ENCODE measurements at places on chromosomes 6 and 20.

- DNase-seq, result peak; percentile 44
Measured at GRCh38 chr6:118146584-118146983, 239.5 kb downstream of the SLC35F1 start.

DNA sequence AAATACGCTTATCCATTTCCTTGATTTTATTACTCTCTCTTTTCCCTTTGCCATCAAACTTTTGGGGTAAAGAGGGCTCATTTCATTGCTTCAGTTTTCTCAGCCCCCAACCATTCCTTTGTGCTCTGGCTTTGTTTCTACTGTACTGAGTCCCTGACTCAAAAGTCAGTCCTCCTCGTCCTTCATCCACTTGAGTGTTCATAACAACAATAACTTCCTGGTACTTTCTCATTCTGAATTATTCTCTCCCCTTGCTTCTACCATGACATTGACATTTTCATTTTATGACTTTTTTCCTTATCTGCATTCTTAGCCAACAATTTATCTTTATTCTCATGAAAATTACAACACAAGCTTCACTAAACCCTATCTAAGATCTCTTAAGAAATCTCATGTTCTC, 911 bp downstream of the ENPP3 start:
- no peak for DNase-seq

- no peak for DNase-seq
Measured at GRCh38 chr6:158278004-158278403, 34.3 kb upstream of the TULP4 start.

DNA sequence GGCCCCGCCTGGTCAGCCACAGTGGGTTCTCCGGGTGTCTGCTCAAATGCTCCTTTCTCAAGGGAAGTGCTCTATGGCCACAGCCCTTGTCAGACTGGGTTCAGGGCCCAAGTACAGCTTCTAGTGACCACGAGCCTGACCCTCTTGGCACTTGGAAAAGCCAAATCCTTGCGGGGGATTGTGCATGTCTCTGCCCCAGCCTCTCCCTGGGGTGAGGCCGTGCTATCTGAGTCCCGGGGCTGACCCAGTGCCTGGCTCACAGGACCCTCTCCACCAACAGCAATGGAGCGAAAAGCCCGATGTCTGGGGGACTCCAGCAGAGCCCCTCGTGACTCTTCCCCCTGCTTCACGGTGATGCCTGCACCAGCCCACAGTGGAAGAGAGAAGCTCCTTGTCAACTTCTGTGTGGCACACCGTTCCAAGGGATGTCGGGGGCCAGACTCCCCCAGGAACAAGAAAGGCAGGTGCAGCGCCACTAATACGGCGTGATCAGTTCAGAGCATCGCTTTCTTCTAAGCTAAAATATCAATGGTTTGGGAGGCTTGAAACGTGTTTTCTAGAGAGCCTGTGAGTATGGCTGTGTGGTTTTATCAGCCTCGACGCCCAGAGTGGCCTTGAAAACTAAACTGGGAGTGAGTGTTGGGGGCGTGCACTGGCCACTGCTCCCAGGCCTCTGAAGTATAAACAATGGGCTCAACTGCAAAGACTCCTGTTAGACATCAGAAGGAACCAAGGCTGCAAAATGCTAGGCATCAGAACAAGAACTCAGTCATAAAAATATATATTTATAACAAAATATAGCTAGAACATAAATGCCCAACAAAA, 51.9 kb downstream of the DLL1 start:
- no peak for DNase-seq

DNA sequence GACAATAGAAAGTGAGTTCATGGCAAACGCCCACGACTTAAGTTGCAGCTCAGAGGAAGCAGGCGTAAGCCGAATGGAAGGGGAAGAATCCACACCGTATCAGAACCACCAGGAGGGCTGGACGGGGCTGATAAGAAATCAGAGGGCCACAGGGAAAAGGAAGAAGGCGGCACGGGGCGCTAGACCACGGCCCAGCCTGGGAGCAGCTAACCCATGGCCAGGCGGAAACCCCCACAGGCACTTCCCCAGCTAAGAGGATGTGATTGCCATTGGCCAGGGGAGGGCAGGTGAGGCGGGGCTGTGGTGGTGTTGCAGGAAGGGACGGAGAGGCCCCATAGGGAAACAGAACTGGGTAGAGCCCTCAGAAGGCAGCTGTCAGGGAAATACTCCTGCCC, 174.0 kb upstream of the AFDN start:
- DNase-seq, result no peak

DNA sequence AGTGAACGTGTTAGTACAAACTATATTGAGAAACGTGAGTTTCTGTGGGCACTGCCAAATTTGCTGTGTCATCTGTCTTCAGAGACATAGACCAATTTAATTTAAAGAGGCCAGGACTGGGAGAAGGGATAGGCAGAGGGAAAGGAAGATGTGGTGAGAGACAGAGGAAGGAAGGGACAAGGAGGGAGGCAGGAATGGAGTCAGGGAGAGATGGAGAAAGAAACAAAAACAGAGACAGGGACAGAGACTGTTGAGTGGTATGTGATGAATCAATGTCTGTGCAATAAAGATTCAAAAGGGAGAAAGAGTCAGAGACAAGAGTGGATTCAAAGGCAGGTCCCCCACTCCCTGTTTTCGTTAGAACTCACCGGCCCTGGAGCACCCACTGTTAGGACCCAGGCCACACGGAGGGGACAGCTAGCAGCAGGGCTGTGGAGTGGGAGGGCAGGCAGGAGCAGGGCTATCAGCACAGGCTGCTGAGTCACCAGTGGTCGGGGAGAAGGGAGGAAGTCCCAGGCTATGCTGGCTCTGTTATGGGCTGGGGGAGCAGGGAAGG, 51.6 kb upstream of the CHD6 start:
- no peak for DNase-seq

GRCh38 chr6:39166912-39167290, 51.9 kb upstream of the SAYSD1 start:
- no peak for DNase-seq

DNA sequence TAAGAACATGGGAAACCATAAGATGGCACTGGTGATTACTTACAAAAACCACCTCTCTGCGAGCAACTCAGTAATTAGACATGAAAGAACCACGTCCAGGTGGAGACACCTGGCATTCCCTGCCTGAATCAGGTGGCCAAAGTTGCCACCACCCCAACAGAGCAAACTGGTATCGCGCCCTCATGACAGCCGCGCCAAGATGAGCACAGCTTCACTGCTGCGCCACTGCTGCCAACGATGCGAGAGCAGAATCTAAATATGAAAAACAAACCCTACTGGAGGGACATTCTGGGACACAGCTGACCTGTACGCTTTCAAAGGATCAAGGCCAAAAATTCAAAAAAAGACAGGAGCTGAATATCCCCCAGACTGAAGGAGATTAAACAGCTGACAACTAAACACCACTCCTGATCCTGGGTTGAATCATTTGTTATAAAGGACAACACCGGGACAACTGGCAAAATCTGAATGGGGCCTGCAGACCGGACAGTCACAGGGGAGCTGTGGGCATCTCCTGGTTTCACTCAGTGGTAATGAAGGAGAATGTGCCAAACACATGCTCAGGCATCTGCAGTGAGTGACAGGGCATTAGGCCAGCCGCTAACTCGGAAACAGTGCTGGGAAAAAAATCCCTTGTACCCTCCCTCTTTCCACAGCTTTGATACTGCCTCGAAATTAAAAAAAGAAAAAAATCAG, 17.4 kb downstream of the CST7 start:
- DNase-seq, result no peak

DNA sequence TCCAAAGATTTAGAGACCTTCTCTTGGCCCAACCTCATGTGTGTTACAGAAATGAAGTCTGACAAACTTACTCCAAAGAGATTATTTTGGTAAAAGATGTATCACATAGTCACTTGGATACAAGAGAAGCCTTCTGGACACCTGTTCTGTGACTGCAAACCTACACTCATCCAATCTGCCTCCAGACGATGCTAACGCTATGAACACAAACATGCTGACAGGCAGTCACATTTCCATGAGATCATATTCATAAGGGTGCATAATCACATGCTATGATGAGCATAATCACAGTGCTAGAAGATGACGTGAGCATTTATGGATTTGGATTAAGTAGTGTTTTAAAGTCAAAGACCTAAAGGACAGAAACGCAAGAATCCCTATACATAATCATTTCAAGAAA, 340.2 kb downstream of the HACE1 start:
- DNase-seq, result no peak

- DNase-seq, result no peak
Measured at GRCh38 chr20:60136645-60137401, 178.6 kb downstream of the CDH26 start.

GRCh38 chr6:87729965-87730719, 28.1 kb upstream of the AKIRIN2 start:
- no peak for DNase-seq

- DNase-seq, result no peak
Measured at GRCh38 chr6:53373638-53374037, 24.9 kb upstream of the ELOVL5 start.

DNA sequence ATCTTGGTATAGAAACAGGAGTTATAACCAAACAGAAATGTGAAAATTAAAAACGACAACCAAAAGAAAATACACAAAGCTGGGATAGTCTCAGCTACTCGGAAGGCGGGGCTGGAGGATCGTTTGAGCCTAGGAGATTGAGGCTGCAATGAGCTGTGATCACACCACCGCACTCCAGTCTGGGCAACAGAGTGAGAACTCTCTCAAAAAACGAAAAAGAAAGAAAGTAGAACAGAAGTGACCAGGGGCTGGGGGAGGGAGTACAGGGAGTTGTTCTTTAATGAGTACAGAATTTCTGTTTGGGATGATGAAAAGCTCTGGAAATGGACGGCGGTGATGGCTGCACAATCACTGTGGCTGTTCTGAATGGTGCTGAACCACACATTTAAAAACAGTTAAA, 5.9 kb downstream of the GMEB2 start:
- DNase-seq, result no peak

All from astrocyte (in vitro differentiated cells and primary cell).